ENCODE measurements at places on chromosomes 4 and X. TPM values are rescaled to one million over a fixed set of nuclear protein-coding genes. Genes with fewer than 3 reads are reported as not detected.

DGAT2L6 gene
- total RNA-seq = not detected

ZMAT1 gene
- total RNA-seq = 5.1 TPM

FATE1 gene
- total RNA-seq = 5.5 TPM

TEX13C gene
- total RNA-seq = not detected

DDIT4L gene
- 1.5 TPM for total RNA-seq

STATH gene
- total RNA-seq = 1.3 TPM

GLRA3 gene
- total RNA-seq = 0.05 TPM
